NCI-H510A treated with DMSO at 0.1 percent for 48 hours (cell line): ENCODE measurements at places on chromosomes 2 and 18.

DNA sequence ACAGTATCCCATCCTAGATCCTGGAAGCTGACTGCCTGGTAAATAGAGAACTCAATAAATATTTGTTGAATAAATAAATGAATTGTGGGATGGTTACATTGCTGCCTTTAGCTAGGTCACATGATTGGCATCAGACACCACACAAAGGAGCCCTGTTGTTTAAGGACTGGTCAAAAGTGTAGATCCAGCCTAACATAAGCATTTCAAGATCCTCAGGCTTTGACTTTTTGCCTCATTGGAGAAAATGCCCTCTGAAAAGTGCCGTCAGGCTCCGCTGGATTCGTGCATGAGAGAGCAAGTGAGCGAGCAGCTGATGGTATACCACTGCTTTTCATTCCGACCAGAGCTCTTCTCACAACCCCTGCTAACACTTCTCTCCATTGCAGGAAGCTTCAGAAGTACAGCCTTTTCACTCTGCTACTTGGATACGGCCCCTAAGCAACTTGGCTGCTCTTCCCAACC lies 1.3 kb upstream of the ZNF24 start:
- DNase-seq = peak; percentile 96

- DNase-seq = no peak
Measured at GRCh38 chr2:200533754-200534153, 7.7 kb downstream of the SGO2 start.

GRCh38 chr18:35038881-35039491 lies 2.2 kb upstream of the MAPRE2 start:
- no peak for DNase-seq

DNA sequence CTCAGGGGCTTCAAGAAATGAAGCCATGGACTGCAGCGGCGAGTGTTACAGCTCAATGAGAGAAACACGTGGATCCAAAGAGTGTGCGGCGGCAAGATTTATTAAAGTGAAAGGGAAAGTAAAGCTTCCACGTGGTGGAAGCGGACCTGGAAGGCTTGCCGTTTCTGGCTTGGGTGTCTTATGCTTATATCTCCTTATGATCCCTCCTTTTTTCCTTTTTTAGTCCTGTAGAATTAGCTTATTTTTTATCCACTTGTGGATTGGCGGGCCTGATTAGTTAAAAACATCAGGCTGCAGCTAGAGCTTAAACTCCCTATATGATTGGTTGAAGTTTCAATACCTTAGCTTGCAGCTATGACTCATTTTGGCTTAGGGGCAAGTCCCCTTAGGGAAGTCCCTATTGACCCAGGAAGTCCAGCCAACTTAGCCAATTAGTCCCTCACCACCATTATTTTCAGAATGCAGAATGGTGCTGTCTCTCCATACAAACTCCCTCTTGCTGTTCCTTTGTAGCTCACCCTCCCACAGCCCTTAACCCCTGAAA lies 11.6 kb upstream of the HNMT start:
- no peak for DNase-seq

GRCh38 chr2:30037016-30037415 lies 109.8 kb upstream of the YPEL5 start:
- no peak for DNase-seq

DNA sequence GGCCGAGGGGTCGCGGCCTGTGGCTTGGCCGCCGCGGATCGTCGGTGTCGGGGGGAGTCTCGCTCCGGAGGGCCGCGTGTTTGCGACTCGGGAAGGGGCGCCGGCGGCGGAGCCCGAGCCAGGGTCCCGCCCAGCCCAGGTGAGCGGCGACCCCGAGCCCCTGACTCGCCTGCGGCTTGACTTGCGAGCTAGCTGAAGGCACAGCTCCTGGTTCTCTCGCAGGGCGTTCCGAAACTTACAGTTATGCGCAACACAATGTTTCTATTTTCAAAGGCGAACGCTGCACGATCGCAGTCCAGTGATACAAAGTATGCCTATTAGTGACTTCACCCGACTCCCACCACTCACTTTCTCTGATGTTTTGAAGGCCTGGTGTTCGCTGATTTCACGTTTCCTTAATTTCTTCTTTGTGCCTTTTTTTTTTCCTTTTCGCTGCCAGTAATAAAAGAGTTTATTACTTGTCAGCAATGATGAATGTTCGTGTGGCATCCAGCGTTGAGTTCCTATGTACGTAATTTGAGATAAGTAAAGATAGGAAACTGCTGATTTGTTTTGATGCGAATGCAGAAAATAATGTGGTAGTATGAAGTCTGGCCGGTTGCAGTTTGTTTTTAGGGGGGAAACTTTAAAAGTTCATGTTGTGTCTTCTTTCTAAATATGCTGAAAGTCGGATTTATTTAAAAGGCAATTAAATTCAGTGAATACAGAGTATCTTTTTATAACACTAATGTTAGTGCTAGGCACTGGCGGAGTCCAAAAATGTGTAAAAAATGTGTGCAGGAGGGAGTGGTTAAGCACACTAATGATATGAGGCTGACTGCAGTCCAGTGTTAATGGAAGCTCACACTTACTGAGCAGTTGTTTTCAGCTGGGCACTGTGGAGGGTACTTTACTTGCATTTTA lies 706 bp downstream of the UBXN2A start:
- DNase-seq = peak; percentile 34
